ENCODE measurements at places on chromosomes 2 and 18.
A peak's percentile ranks its signal among the peaks of the same experiment; 100 is the strongest.

GRCh38 chr2:1617425-1618021 is 126.8 kb downstream of the PXDN start:
- no peak for DNase-seq

GRCh38 chr2:43157506-43158246 is 68.7 kb downstream of the ZFP36L2 start:
- no peak for DNase-seq

GRCh38 chr2:208541989-208542464 is 135.4 kb downstream of the PTH2R start:
- no peak for DNase-seq

GRCh38 chr2:57516698-57517340 is 529.8 kb upstream of the VRK2 start:
- no peak for DNase-seq

DNA sequence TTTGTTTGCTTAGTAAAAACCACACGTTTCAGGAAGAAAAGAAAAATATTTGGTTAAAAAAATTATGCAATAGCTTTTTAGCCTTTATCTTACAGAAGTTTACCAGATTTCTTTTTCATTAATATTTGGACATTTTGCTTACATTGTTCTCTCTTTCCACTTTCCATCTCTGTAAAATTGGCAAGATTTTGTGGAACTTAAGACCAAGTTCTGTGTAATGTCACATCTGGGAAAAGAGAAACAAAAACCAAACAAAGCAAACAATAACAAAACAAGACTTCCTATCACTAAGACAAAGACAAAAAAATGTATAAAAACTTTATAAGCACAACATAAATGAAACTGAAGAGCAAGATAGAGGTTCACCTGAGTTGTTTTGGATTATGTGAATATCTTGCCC is 1392.1 kb upstream of the CELF4 start:
- no peak for DNase-seq

DNA sequence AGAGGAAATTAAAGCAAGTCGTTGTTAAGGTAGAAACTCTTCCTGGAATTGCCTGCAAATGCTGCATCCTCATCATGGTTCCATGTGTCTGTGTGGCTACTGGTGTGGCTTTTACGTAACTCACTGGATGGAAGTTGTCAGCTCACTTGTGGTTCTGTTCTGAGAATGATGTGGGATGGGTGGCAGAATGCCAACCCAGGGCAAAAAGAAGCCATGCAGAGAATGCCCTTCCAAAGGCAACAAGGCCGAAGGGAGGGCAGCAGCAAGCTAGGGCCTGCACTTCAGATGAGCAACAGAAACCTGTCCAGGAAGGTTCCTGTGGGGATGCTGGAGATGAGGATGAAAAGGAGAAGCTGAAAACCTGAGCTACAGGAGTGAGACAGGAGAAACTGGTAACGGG is 10.4 kb upstream of the NAPG start:
- no peak for DNase-seq

- DNase-seq: no peak
Observed at GRCh38 chr2:54455131-54455562, 980 bp upstream of the SPTBN1 start.

GRCh38 chr2:43159797-43160196 is 66.6 kb downstream of the ZFP36L2 start:
- DNase-seq: no peak

GRCh38 chr2:72117029-72117428 is 30.6 kb downstream of the CYP26B1 start:
- no peak for DNase-seq

GRCh38 chr18:21080576-21080975 is 31.0 kb downstream of the ROCK1 start:
- DNase-seq: no peak

- DNase-seq: peak; percentile 72
Observed at GRCh38 chr2:160694221-160694620, 200.6 kb upstream of the RBMS1 start.

- DNase-seq: no peak
Observed at GRCh38 chr2:229868794-229869193, 53.0 kb downstream of the TRIP12 start.

- DNase-seq: no peak
Observed at GRCh38 chr18:3605954-3606443, 156.0 kb downstream of the TGIF1 start.

DNA sequence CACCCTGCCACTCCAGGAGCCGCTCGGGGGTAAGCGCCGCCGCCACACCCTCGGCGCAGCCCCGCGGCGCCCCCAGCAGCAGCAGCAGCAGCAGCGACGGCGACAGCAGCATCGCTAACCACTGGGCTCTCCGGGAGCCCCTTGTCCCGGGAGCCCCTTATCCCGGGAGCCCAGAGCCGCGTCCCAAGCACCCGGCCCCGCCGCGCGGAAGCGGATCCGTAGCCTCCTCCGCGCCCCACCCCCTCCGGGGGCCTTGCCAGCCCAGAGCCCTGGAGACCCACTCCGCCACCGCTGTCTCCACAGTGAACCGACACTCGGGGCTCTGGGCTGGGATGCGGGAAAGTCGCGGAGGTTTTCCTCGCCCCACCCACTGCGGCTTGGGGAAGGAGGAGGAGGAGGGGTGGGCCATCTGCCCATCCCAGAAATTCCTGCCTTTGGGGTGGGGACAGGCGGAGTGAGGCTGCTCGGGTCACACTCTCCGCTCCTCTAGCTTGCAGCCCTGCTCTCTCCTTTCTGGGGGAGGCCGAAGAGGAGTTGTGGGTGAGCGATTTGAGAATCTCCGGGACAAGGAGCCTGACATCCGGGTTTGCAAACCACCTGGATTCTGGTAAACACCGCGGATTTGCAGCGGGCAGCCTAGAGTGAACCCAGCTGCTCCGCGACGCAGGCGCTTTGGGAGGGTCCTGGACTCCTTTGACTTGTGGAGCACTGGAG is at the start of gene PLA2R1:
Gene PLA2R1, minus strand, starts transcription at position 324 of the 714 bp plus-strand sequence. Its CDS starts 212 bp downstream, at position 112.
- peak; percentile 21 for DNase-seq

GRCh38 chr2:60368456-60368855 is 185.0 kb downstream of the BCL11A start:
- no peak for DNase-seq

- DNase-seq: peak; percentile 43
Observed at GRCh38 chr2:69577467-69578197, 65.9 kb downstream of the AAK1 start.

DNA sequence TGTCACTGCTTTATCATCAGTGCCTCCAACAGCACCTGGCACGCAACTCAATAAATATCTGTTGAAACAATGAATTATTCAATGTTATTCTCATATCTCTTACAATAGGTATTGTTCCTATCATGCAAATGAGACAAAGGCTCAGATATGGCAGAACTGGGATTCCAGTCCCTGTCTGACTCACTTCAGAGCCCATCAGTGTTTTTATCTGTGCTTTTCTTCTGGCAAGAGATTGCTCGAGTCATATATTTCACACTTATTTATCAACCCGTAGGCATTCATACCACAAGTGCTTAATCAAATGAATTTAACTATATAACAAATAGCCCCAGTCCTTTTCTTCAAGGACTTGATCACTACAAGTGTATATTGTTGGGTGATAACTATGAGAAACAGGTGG is 76.4 kb upstream of the TSPYL6 start:
- no peak for DNase-seq

DNA sequence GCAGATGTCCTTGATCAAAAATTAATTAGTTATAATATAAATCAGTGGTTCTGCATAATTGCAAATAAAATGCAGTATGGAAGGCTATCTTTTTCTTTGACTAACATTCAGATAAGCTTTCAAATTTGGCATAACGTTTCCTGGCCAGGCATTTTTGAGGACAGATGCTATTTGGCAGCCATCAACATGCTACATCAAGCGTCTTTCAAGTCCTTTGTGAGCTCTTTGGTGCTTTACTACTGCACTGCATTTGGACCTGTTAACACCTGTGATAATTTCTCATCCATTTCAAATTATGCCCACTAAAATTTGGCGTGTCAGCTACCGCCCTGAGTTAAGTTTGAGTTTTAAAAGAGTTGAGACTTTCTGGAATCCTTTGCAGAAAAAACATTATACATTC is 545.7 kb downstream of the STK39 start:
- DNase-seq: no peak

- DNase-seq: no peak
Observed at GRCh38 chr2:238786792-238787490, 60.9 kb upstream of the TWIST2 start.

DNA sequence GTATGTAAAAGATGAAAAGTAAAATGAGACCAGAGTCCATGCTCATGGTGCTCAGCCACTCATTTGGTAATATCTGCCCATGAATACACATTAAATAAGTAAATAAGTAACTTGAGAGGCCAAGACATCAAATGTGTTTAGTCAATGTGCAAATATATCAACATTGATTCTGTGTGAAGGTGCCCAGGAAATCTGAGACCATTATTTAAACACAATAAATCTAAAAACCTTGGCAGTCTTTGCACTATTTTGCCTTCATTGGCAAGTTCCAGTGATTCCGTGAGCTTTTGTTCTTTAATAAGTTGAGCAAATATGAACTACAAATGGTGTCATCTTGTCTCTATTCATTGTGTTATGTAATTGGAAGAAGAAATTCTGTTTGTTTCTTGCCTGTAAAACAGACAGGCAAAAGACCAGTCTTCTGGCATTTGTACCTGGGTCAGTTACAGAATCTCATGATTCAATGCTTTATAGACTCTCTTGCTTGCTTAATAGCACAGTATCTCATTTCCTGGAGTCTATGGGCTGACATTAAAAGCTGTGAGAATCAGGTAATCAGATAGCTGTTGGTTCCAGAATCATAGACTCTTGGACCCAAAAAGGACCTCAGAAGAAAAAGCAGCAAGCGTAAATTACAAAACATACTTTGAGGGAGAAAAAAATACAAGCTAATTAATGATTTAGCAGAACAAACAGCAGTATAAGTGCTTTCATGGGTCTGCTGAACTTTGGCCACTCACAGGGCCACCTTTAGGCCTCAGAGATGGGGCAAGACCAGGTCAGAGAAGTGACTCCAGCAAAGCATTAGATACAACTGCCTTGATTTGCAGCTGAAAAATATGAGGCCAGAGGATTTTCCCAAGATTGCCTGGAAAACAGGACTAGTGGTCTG is 20.0 kb upstream of the SERPINB3 start:
- DNase-seq: no peak

DNA sequence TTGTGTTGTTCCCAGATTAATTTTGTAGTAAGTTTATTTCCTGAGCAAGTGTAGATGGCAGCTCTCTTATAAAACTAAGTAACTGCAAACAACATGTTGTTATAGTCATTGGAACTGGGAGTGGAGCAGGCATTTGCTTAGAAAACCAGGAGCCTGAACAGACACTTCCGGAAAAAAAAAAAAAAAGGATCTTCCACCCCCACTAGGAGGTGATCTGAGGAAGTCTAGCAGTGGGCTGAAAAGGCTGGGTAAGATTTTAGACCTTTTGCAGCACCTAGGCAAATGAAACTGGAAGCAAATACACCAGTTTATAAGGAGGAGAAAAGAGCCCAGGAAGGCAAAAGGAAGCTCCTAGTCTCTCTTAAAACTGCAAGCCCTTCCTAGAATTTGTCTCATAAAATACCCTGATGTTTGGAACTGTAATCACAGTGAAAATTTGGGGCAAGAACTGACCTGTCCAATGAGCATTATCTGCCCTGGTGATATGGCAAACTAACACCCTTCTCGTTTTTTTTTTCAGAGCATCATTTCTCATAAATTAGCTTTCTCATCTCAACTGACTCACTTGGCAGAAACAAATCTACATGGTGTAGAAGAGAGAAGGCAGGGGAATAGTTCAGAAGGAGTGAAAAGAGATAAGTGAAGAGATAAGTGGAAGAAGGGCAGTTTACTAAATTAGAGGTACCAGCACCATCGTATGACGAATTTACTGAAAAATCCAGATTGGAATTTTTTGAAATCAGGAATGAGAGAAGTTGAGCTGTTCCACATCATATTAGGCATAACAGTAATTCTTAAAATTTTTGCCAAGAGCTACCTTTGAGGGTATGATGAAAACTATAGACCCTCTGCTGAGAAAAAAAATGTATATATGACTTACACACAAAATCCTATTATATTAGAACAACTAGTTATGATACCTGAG is 4.2 kb upstream of the CCNYL1 start:
- DNase-seq: no peak

GRCh38 chr18:48186131-48186766 is 222.9 kb downstream of the ZBTB7C start:
- peak; percentile 58 for DNase-seq

- no peak for DNase-seq
Observed at GRCh38 chr18:9926977-9927376, 13.2 kb downstream of the VAPA start.

DNA sequence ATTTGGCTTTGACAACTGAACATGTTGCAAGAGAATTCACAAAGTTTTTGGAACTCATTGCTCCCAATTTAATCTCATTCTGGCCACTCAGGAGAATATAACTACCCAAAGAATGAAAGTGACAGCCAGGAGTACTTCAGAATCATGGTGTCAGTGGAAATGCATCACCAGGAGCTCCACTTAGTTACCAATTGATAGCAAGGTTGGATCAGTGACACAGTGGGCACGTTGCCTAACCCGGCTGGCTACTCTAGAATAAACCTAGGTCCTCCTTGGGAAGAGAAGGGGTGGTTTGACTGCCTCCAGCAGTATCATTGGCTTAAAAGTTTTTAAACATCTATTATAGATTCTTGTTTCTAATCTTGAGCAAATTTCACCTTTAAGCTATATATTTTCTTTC is 40.0 kb upstream of the LRP1B start:
- DNase-seq: no peak

- no peak for DNase-seq
Observed at GRCh38 chr2:214651451-214651850, 158.0 kb downstream of the BARD1 start.

- DNase-seq: no peak
Observed at GRCh38 chr2:36270758-36271157, 84.8 kb upstream of the CRIM1 start.

GRCh38 chr2:190344276-190344827 is 963 bp downstream of the INPP1 start:
- peak; percentile 17 for DNase-seq

DNA sequence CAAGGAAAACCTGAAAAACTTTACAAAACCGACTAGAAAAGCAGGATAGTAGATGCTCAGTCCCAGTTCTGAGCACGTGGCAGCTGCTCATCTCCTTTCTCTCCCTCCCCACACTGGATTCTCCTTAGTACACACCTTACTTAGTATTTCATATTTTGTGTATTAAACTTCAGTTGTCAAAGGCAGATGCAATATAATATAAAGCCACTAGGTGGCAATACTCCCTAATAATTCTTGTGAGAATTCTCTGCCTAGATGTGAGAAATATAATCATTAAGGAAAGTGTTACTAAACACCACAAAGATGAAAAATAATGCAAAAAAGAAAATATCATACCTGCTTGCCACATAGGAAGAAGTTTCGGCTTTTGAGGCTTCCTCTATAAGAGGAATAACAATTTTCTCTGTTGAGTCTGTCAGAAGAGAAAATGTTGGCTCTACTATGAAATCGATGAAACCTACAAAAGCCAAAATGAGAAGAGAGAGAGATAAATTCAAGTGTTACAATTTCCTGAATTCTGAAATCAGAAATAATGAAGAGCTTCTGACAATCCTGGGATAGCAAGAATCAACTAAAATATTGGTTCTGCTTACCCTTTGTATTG is 200.6 kb downstream of the PPP1R1C start:
- peak; percentile 59 for DNase-seq
